ENCODE measurements at places on chromosomes 3 and 15.

- DNase-seq: no peak
Observed at GRCh38 chr3:177307391-177307790, 110.1 kb upstream of the TBL1XR1 start.

DNA sequence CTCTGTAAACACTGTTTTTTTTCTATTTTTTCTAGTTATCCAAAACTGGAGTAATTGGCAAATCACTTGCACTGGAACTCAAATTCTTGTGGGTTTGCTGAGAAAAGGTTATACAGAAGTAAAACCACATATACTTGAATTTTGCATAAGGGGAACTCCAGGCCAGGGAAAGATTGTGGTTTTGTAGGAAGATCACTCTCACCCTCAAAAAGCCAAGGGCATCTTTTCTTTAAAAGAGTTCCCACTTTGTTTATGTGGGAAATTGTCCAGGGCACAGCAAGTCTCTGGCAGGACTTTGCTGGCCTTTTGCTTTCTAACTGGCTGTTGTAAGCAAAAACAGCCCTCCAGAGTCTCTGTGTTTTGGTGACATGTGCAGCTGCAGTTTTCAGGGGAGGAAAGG, 340.3 kb upstream of the RBMS3 start:
- peak; percentile 79 for DNase-seq

- DNase-seq: no peak
Observed at GRCh38 chr15:70414626-70415025, 316.9 kb upstream of the TLE3 start.

DNA sequence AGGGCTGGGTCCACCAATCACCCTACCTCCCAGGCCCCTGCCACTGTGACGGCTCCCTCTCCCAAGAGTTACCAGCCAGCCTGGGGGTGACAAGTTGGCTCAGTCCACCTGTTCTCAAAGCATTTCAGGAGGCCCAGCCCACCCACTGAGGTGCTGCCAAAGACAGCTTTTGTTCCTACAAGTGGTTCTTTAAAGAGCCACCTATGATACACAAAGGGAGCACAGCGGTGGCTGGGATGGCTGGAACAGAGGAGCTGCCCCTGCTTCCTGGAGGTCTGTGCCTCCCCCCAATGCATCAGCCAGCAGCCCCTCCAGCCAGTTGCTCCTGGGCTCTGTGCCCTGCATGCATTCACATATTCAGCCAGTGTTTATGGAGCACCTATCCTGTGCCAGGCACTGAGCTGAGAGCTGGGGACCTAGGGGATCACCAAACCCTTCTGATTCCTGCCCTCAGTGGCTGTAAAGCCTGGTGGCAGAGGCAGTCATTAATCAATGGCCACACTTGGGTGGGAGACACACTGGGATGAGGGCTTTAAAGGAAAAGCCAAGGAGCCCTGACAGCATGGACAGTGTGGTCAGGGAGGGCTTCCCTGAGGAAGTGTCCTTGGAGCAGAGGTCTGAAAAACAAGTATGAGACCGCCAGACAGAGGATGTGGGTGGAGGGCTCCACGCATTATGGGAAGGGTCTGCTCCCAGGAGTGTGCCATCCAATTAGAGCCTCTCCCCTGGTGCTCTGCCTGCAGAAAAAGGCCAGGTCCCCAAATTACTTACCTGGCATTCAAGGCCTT, 107.1 kb upstream of the LINGO1 start:
- no peak for DNase-seq

GRCh38 chr15:71080166-71080565, 35.1 kb upstream of the THSD4 start:
- DNase-seq: peak; percentile 39

Measured in fibroblast of mammary gland (primary cell).